ENCODE measurements at places on chromosomes 7 and 10. TPM values are rescaled to one million over a fixed set of nuclear protein-coding genes. Genes with fewer than 3 reads are reported as not detected.

The FAM25G gene
- total RNA-seq: not detected

The OR9A2 gene
- not detected for total RNA-seq

The AGAP5 gene
- total RNA-seq: 2.5 TPM

The MARVELD1 gene
- total RNA-seq: 44.9 TPM

The FAM171A1 gene
- 22.0 TPM for total RNA-seq

The TMEM176A gene
- total RNA-seq: 0.15 TPM

The PLXNA4 gene
- under 0.01 TPM for total RNA-seq

The TDRD1 gene
- not detected for total RNA-seq

The CTBP2 gene
- 52.6 TPM for total RNA-seq

The JAKMIP3 gene
- under 0.01 TPM for total RNA-seq
